Foreskin fibroblast (primary cell): ENCODE measurements at places on chromosomes 12 and 14.
A peak's percentile ranks its signal among the peaks of the same experiment; 100 is the strongest.

- DNase-seq, result no peak
These were observed 283.4 kb upstream of the GRIP1 start for GRCh38 chr12:66962290-66962689.

DNA sequence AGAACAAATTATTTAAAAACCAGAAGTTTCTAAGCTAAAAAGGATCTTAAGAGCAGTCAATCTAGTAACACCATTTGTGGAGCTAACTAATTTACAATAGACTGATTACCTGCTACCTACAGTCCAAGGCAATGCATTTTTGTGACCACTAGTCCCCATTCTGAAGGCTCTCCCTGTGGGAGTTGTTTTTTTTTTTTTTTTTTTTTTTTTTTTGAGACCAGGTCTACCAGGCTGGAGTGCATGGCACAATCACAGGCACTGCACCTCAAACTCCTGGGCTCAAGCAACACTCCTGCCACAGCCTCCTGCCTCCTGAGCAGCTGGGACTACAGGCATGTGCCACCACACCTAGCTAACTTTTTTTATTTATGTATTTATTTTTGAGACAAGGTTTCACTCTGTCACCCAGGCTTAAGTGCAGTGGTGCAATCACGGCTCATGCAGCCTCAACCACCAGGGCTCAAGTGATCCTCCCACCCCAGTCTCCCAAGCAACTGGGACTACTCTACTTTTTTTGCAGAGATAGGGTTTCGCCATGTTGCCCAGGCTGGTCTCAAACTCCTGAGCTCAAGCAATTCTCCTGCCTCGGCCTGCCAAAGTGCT lies 3.9 kb downstream of the GNPTAB start:
- DNase-seq, result no peak

DNA sequence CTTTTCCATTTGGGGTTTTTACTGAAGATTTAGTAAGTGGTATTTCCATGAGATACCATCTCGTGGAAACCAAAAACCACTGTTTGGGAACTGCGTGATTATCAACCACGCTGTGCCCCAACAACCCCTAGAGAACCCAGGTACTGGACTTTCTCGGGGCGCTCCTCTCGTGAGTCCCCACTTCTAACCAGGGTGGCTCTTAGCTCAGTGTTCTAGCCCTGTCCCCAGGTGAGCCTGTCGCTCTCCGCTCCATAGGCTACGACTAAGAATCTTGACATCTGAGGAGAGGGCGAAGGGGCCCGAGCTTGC lies 686 bp downstream of the MCRS1 start:
- no peak for DNase-seq

DNA sequence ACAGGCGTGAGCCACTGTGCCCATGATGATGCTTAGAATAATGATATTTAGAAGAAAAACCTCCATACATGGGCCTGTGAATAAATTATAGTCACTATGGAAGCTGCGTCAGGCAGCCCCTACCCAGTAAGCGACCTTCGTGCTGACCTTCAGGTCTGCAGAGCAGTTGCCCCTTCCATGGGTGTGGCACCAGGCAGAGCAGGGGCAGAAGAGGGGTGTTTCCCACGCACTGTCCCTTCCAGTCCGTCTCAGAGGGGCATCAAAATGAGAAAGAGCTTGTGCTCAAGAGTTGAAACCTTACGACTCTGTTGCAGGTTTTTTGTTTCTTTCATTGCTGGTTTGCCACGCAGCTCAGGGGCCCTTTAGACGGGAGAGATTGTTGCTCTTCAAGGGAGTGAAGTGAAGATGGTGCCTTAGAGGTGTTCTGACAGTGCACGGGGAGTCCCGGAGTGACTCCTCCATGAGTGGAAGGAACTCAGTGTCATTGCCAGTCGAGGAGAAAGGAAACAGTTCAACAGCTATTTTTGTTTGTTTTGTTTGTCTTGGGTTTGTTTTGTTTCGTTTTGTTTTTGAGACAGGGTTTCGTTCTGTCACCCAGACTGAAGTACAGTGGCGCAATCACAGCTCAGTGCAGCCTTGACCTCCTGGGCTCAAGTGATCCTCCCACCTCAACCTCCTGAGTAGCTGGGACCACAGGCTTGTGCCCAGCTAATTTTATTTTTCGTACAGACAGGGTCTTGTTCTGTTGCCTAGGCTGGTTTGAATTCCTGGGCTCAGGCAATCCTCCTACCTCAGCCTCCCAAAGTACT lies 13.9 kb downstream of the CKB start:
- no peak for DNase-seq

GRCh38 chr14:104395276-104395675 lies 184.3 kb upstream of the C14orf180 start:
- DNase-seq, result no peak

- no peak for DNase-seq
These were observed 5.9 kb downstream of the NXPH4 start for GRCh38 chr12:57222286-57223190.

DNA sequence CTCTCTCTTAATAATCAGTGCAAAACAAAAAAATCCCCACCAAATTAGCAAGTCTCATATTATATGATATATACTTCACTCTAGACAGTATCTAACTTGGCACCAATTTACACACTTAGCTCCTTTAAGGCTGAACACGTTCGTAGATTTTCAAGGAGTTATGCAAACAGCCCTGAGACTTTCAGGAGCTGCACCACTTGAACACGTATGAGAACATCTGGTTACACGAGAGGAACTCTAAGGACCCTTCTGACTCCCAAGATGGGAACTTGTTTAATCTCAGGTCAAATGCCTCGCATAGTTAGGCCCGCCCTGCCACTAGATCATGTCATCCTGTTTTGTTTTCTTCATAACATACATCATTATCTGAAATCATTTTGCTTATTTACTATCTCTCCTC lies 10.0 kb downstream of the SPRING1 start:
- no peak for DNase-seq

- no peak for DNase-seq
These were observed 80.7 kb downstream of the CMAS start for GRCh38 chr12:22126758-22127157.

DNA sequence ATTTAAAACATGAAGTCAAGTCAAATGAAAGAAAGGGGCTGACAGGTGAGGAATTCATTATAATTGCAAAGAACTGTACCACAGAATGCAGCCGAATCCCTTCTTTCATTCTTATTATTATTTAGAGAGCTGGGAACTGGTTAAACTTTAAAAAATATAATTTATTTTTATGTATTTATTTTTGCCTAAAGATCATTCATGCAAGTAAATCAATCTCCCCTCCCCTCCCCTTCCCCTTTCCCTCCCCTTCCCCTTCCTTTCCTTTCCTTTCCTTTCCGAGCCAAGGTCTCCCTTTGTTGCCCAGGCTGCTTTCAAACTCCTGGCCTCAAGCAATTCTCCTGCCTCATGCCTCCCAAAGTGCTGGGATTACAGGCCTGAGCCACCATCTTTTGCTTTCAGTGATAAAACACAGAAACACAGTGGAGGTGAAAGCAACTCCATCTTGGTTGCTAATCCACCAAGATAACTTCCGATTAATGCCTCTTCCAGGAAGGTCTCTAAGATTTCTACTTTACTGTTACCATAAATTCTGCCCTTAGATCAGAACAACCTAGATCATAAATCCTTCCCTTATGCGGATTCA lies 6.0 kb upstream of the UBC start:
- no peak for DNase-seq

DNA sequence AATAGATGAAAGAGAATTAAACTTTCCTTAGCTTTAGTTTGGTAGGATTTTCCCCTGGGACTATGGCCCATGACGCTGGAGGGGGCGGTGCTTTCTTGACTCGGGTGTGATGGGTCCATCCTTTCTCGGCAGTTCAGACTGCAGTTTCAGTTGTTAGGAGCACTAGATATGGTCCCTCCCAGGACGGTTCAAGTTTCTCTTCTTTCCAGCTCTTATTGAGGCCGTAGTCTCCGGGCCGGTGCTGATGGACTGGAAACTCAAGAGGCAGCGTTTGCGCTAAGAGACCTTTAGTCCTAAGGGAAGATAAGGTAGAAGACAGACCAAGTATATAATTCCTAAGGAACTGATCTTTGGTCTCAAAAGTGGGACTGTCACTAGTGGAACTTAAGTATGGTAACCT lies 111.2 kb downstream of the RIN3 start:
- DNase-seq, result no peak

- DNase-seq, result peak; percentile 92
These were observed 15.7 kb downstream of the SIVA1 start for GRCh38 chr14:104768437-104769323.

DNA sequence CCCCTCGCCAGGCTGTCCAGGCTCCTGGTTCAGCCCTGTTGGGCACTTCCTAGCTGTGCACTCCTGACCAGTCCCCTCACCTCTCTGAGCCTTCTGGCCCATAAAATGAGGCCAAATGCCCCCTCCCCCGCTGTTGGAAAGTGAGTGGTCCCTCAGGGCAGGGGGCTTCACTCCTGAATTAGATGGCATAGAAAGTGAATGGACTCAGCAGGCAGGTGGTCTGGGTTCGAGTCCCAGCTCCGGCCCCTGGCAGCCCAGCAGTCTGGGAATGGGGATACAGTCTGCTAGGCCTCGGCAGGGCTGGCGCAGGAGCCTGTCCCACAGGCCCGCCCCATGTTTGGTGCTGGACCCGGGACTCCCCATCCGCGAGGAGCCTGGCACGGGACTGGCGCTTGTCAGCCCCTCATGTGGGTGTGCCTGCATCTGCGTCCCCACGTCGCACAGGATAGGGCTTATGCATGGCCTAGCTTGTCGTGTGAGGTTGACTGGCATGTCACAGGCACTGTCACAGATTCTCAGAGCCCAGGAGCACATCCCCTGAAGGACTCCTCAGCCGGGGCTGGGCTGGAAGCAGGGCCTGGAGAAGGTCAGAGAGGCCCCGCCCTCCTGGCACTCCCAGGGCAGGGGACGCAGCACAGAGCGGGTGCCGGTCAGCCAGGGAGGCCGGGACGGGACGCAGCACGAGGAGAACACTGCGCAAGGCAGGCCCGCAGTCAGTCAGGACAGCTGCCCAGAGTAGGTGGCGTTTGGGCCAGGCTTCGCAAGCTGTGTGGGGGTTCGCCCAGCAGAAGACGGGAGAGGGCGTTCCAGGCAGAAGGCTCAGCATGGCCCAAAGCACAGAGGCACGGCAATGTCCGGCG lies 40.5 kb downstream of the DIO3 start:
- no peak for DNase-seq

DNA sequence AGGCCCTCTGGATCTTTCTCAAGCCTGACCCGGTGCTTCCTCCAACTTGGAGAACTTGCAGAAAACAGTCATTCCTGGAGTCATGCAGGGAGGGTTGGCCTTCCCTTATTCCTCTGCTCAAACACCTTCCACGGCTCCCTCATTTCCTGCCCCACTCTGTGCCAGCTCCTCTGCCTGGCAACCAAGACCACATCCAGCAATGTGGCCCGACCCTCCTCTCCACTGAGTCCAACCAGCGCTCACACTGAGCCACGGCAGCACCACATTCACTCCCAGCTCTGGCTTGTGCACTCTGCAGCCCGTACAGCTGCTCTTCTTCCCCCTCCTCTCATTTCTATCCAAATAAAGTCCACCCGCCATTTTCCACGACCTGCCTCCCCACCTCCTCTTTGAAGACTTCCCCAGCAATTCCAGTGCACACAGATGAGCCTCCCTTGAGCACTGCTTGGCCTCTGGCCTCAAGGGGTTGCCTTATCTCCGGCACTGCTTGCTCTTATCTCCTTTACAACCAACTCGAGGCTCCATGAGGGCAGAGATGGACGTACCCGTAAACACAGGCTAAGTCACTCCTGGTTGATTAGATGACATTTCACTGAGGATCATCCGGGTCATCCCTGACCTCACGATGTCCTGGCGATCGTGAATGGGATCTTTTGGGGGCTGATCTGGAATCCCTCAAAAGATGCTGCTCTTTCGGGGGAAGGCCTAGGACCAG lies 5.4 kb downstream of the PGF start:
- no peak for DNase-seq

- peak; percentile 29 for DNase-seq
These were observed 7.9 kb upstream of the GNG2 start for GRCh38 chr14:51852541-51852940.

DNA sequence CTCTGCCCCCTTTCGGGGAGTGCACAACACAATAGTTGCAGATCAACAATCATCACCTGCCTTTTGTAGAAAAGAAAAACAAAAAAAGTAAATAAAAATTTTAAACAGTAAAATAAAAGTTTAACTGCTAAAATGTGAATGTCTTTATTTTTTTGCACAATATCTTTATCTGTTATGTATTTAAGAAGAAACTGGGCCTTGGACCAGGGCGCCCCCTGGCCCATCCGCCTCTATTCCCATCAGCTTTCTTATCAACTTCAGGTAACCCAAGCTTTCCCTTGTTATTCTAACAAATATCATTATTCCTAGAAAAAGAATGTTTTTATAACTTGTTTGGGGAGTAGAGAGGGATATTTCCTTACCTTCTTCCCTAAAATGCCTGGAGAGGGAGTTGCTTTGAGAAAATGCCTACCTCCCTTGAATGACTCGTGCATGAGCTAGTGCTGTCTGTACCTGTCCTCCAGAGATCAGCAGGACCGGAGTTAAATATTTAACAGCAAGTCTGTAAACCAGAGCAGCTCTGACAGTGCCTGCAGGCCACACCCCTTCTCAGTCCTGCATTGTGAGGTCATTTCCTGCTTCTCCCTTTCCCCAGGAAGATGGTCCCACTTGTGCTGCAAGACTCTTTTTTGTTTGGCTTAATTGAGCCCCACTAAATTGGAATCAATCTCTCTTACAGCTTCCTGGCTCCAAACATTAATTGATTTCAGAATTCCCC lies 192.8 kb upstream of the RGS6 start:
- DNase-seq, result peak; percentile 38

DNA sequence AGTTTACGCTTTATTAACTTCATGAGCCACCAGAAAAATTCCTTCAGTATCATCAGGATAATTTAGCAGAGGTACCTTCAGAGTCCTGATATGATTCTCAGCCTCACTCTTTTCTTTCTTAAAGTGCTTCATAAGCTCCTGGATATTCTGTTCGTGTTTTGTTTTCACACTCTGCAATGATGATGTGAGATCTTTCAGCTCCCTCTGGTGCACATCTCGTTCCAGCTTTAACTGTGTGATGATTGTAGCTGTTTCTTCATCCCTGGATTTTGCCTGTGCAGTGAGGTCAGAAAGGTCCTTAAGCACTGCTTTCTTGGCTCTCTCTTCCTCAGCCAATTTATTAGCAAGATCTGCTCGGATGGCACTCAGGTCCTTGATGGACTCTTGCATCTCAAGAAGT lies 156.7 kb downstream of the CEP128 start:
- no peak for DNase-seq

DNA sequence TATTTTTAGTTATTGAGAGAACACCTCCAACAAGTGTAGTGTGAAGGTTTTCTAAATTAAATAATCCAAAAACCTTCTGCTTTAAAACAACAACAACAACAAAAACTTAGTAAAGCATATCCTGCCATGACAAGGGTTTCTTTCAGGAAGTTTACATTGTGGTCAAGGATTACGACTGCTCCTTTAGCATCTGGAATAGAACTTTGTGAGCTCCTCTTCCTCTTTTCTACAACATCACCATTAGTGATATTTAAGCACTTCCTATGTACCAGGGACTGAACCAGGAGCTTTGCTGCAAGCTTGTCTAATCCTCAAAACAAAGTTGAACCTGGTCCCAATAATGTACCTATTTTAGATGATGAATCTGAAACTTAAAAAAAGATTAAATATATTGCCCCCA lies 315.4 kb upstream of the KITLG start:
- DNase-seq, result peak; percentile 14
